Aorta (tissue), 5 donors: ENCODE measurements at places on chromosomes 1 and 21. TPM values are rescaled to one million over a fixed set of nuclear protein-coding genes. Genes with fewer than 3 reads are reported as not detected.

AQP10 gene
- 0.26 TPM for total RNA-seq

CDCA8 gene
- total RNA-seq: 0.71 TPM

ADCY10 gene
- total RNA-seq: 0.24 TPM

HPCAL4 gene
- not detected for total RNA-seq
